ENCODE measurements at places on chromosomes 4 and X.

DNA sequence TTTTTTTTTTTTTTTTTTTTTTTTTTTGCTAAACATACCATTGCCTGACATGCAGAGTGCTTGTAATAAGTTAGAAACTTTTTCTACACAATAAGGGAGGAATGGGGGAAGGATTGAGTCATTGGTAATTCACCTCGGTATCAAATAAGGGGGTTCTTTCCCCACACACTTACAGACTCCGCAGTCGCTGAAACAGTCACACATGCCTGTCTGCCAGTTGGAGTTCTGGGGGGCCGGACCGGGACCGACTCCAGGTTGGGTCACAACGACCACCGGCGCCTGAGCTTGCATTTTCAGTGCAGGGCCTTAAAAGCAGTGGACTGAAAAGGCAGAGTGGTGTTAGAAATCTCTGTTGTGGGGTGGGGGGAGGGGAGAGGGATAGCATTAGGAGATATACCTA is 6.9 kb downstream of the PLAC8 start:
- no peak for DNase-seq

- DNase-seq, result no peak
Measured at GRCh38 chr4:184833046-184833838, 7.5 kb upstream of the ACSL1 start.

DNA sequence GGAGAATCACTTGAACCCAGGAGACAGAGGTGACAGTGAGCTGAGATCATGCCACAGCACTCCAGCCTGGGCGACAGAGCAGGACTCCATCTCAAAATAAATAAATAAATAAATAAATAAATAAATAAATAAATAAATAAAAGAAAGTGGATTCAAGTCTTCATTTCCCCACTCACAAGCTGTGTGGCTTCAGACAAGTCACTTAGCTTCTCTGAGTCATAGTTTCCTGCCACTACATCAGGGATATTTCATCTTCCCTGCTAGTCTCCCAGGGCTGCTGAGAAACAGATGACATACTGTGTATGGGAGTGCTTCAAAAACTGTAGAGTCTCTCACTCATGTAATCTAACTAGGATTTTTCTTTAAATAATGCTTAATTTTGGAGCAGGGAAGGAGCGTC is 37.2 kb downstream of the TBC1D9 start:
- peak; percentile 85 for DNase-seq

GRCh38 chr4:184369871-184370270 is 104.5 kb downstream of the IRF2 start:
- DNase-seq, result peak; percentile 71

- DNase-seq, result no peak
Measured at GRCh38 chr4:40586729-40587128, 42.9 kb downstream of the RBM47 start.

GRCh38 chr4:101954975-101955678 is 164.6 kb downstream of the BANK1 start:
- no peak for DNase-seq

DNA sequence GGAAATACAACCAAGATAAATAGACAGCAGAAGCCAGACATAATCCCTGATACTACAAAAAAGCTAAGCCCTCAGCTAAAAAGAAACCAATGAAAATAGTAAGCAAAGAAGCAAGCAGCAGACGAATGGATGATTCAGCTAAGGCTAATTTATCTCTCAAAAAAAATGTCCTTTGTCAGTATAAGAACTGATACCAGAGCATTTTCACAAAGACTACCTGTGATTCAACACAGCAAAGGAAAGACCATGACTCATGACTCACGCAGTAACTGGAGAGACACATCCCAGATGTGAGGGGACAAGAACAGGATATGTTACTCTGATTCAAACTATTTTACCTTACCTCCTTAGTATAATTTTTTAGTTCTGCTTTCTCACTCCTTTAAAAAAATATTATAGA is 22.7 kb upstream of the TMPRSS11F start:
- peak; percentile 5 for DNase-seq

DNA sequence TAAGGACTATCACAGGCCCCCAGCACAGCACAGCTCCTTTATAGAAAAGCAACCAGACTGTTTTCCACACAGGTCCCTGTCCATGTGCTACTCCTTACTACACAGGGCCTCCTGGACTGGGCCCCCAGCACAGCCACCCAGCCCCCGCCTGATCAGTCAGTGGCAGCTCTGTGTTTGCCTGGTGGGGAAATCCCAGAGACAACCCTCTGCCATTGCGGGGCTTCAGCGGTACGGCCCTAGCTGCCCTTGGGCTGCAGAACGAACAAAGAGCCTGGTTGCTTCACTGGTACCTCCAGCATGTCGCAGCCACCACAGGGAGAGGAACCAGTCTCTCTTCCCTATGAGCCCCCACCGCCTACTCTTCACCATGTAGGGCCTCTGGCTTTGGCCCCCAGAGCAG is 30.7 kb downstream of the CBR4 start:
- no peak for DNase-seq

- DNase-seq, result no peak
Measured at GRCh38 chrX:25017667-25018247, 2.0 kb upstream of the ARX start.

DNA sequence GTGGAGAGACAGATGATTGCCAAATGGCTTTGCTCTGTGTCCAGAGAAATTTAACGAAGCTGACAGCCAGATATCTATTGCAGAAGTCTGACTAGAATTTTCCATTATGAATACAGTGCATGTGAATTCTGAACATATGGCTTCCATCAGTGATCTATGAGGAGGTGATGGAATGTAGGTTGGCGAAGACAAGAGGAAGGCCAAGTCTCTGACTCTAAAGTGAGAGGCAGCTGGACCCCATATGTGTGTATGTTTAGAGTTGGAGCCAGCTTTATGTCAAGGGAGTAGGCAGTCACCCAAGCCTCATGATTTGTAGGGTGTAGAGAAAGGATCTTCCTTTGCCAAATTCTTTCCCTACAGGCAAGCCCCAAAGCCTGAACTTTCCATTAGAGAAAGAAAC is 76.2 kb upstream of the TEX13D start:
- DNase-seq, result no peak

GRCh38 chr4:55033296-55033695 is 92.1 kb downstream of the KDR start:
- DNase-seq, result no peak

Measured in iris pigment epithelial cell (primary cell).